Common myeloid progenitor, CD34-positive (primary cell): ENCODE measurements at places on chromosomes 4 and X.

DNA sequence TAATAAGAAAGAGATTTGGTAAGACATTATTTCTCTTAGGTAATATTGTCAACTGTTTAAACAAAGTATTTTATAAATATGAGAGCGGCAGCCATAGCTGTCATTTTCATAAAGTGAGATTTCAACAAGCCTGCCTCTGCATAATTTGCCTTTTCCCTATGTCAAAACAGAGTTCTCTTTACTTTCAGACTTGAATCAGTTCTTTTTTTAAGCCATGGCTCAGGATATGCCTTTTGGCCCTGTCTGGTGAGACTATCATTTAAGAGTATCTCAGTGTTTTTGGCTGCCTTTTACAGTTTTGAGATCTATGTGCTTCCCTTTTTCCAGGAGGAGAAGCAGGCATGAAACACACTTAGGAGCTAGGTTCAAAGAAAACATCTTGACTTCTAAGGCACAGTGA is 7.5 kb upstream of the GUCY1A1 start:
- DNase-seq = no peak

DNA sequence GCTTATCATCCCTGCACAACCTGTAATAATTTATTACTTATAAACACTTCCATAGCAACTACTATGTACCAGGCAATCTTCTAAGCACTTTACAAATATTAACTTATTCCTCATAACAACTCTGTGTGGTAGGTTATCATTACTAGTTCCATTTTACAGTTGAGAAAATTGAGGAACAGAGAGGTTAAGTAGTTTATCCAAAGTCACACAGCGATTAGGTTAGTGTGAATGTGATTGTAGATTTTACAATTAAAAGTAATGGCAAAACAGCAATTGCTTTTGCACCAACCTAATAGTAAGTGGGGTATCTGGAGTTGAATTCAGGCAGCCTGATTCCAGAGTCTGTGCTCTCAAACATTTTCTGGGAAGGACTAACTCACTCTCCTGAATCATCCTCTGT is 348.9 kb downstream of the NKX6-1 start:
- DNase-seq = no peak

- DNase-seq = no peak
Observed at GRCh38 chr4:44558031-44558605, 93.3 kb downstream of the YIPF7 start.

- no peak for DNase-seq
Observed at GRCh38 chr4:173217727-173218126, 49.1 kb downstream of the GALNT7 start.

- DNase-seq = no peak
Observed at GRCh38 chr4:110278127-110278526, 79.7 kb upstream of the ELOVL6 start.

GRCh38 chr4:52098618-52099017 is 47.5 kb downstream of the SPATA18 start:
- DNase-seq = no peak

DNA sequence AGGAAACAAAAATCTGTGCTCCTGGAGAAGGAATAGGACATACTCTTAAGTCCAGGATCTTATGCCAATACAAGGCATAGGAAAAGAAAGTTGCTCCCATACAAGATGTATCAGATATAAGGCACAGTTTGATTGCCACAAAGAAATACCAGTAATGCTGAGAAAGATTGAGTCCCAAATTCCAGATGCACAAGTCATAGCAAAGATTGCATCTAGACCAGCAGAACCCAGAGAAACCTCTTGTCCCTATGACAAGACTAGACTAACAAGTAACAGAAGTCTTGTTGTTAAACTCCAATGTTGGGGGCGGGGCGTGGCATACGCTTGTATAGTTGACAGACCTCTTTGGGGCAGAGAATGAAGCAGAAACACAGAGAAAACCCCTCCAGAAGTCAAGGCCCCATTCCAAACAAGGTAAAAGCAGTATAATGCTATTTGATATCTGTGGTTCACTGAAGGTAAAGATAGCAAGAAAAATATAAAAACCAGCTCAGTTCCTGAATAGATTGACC is 671.5 kb upstream of the GRIA3 start:
- DNase-seq = no peak

GRCh38 chr4:55721651-55722050 is 85.6 kb upstream of the NMU start:
- DNase-seq = peak; percentile 6

DNA sequence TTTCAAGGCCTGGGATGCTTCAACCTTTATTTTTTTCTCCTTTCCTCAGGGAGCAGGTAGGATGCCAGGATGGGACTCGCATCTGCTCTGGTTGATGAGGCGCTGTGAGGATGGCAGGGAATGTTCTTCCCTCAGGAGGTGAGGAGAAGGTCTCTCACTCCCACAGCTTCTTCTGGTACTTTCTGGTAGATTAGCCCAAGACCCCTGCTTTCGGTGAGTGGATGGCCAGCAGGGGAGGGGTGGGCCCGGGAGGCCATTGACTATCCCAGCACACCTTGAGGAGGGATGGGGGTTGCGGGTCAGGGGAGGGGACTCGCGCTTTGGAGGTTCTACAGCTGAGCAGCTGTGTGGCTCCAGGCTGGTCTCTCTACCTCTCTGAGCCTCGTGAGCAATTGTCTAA is 14.8 kb downstream of the CYTL1 start:
- DNase-seq = no peak

DNA sequence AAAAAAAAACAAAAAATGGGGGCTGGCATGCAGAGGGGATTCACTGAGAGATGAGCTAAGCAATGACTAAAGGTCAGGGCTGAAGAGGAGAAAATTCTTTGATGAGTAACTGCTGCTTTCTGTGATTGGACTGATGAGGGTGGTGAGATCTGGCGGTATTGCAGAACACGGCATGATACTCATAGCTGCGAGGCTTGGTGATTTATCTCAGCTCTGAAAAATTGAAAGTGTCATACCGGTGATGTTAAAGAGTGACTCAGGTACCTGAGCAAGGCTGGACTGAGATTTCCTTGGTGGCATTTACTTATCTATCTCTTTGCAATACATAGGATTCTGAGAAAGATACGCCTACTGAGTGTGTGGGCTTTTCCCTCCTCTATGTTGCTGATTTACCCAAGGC is 204.1 kb upstream of the DDX53 start:
- no peak for DNase-seq

GRCh38 chrX:103538728-103539127 is 19.4 kb upstream of the RAB40A start:
- DNase-seq = no peak

DNA sequence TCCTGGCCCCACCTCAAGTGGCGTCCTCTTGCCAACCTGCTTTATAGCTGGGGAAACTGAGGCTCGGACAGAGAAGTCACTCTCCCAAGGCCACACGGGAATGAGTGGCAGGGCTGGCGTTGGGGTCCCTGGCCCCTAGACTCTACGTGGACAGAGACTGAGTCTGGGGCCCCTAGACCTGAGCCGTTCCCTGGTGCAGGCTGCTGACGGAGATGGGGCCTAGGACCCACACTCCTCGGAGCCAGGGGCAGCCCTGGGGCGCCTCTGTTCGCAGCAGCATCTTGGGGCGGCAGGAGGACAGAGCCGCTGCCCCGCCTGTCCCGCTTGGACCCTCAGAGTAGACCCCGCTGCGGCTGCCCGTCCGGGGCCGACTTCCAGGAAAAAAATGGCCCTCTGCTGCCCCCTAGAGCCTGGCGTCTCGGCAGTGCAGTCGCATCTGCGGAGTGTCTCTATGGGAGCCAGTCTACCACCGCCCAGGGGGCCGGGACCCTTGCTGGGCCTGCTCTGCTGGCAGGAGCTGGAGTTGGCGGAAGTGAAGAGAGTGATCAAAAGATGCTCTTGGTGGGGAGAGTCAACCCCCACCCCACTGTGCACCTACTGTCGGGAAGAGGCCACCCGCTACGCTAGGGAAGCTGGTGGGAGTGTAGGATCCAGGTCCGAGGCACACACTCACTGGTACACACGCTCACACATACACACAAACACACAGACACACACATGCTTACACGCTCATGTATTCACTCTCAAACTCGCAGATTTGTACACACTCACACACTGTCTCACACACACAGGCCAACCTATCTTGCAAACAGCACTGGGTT is 220.1 kb downstream of the AFAP1 start:
- DNase-seq = peak; percentile 62

DNA sequence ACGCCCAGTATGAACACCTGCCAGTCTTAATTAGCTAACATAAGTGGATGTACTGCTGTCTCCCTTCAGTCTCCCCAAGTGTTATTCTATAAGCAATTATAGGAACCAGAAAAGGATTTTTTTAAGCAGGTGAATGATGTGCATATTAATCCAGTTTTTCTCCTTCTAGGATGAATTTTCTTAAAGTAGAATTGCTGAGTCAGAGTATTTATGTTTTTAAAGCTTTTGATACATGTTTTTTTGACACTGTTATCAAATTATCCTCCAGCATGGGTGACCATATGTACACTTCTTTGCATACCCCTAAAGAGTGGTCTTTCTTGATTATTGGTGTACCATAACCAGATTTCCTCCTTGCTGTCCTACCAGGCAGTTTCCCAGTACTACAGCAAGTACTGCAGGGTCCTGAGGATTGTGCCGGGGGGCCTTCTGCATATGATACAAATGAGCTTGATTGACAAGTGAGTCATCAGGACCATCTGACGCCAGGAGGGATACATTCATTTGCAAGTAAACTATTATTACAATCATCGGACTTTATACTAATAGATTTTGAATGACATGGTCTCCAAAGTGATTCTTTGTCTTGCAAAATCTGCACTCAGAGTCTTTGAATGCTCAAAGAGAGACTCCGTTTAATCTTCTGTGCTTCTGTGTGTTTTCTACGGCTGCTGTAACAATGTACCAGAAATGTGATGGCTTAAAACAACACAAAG is 10.7 kb upstream of the PCYT1B start:
- no peak for DNase-seq

DNA sequence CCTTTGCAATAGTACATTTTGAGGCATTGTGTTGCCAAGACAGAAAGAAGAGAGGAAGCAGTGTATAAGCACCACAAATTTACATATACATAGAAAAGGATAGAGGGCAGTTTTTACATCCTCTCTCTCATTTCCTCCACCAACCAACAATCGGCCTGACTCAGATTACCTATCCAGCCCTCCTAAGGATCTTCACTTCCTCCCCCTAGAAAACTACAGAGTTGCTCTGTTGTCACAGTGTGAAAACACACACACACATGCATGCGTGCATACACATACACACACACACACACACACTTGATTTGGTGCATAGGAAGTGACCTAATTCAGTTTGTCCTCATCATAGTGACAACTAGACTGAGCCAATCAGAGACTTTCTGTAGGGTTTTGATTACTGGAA is 98.8 kb upstream of the SPRY1 start:
- no peak for DNase-seq

- no peak for DNase-seq
Observed at GRCh38 chr4:92106816-92107215, 196.9 kb upstream of the GRID2 start.

GRCh38 chr4:78645853-78646757 is 94.5 kb downstream of the ANXA3 start:
- peak; percentile 70 for DNase-seq

GRCh38 chrX:139179592-139179991 is 350.9 kb upstream of the F9 start:
- no peak for DNase-seq

GRCh38 chrX:9356846-9357245 is 108.0 kb upstream of the TBL1X start:
- no peak for DNase-seq

DNA sequence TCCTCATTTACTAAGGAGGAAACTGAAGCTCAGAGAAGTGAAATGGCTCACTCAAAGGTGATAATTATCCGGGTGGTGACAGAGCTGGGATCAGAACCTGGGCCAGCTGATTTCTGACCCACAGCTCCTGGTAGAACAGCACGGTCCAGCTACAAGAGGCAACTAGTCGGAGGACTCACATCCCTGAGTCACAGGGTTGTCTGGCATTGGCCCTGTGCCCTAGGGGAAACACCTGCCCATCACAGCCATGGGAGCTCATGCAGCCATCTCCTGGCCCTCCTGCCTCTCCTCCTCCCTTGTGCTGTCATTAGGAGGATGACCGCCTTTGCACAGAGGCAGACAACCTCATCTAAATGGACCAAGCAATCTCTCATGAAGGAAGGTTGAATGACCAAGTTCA is 115.2 kb upstream of the TSPAN5 start:
- DNase-seq = no peak
